ENCODE measurements at places on chromosomes 5 and 9.
A peak's percentile ranks its signal among the peaks of the same experiment; 100 is the strongest.

GRCh38 chr5:141889282-141889871, 11.2 kb upstream of the PCDH1 start:
- DNase-seq: no peak

GRCh38 chr9:19481971-19482404, 73.2 kb downstream of the ACER2 start:
- no peak for DNase-seq

GRCh38 chr9:116958881-116959280, 271.8 kb downstream of the TRIM32 start:
- no peak for DNase-seq

DNA sequence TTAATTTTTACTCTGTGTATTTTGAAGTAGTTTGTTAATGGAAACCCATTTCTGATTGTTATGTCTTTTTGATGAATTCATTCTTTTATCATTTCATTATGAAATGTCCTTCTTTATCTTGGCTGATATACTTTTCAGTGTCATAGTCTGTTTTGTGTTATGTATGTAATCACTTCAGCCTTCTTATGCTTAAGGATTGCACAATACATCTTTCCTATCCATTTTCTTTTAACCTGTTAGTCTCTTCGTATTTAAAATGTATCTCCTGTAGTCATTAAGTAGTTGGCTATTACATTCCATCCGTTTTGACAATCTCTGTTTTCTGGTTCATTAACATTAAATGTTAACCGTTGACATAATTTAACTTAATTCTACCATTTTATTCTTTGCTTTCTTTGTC, 344.6 kb upstream of the CTNND2 start:
- DNase-seq: no peak

- DNase-seq: no peak
Measured at GRCh38 chr5:156476678-156477077, 149.7 kb downstream of the SGCD start.

- peak; percentile 24 for DNase-seq
Measured at GRCh38 chr5:58107704-58108103, 352.2 kb downstream of the PLK2 start.

GRCh38 chr9:136903041-136903554, 16.8 kb downstream of the TRAF2 start:
- DNase-seq: no peak

DNA sequence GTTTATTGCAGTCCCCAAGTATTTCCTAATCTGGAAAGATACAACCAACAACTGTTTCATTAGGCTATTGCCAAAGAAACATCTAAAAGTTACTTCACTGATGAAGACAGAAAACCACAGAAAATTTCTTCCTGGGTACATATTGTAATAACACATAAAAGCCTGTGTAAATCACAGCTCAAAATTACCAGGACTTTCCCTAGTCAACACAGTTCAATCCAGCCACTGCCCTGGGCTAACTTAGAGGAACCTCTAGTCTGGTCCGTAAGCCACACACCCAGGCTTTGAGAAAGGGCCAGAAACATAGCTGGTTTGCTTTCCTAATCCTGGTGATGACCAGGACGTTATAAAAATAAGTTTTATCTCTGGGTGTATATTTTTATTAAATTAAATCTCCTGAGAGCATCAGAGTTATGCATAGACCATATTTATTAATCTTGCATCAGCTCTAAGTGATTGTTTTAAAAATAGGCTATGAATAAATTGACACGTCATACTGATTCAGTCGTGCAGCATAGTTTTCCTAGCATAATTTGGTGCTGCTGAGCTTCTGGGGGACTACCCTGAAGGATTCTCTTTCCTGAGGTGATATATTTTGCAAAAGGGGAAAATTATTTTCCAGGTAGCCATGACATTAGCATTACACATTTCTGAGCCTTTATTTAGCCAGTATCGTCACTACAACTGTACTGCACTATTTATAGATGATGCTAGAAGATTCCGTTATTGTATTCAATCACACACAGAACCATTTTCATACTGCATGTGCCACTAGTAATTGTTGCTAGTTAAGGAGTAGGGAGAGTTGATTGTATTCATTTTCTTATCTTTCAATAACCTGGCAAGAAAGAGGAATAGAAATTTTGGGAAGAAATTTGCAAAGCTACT, 12.6 kb upstream of the MUSK start:
- peak; percentile 61 for DNase-seq

DNA sequence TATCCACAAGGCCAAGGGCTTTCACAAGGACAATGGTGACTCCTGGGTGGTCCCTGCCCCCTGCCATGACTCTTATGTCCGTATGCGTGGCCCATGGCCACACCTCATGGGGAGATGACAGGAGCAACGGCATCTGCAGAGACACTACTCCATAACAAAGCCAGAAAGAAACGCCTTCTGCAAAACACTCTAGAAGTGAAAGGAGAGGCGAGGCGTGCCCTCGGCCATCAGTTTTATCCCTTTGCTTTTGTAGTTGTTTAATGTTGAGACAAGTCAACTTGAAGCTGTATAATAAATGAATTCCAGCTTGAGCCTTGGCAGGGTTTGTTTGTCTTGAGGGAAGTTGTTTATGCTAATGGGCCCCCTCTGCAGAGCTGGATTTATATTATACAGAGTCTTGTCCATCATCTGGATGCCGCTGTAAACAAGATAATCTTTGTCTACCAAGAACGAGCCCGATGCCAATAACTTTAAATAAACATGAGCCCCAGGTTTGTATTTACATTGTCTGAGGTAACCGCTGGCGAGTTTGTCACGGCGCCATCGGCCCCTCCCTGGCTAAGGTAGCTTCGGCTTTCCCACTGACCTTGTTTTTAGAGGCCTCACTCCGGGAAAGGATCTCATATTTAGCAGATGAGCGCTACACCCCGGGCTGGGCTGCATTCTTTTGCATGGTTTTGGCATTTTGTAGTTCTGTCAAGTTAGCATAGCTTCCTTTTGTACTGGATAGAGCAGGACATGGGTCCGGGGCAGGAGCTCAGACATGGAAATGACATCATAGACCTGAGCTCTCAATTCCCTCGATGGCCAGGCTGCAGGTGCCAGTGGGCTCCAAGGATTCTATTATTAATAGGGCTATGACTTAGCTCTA, 165.3 kb downstream of the ERCC6L2 start:
- DNase-seq: no peak

- no peak for DNase-seq
Measured at GRCh38 chr5:121711416-121711815, 140.3 kb upstream of the FTMT start.

DNA sequence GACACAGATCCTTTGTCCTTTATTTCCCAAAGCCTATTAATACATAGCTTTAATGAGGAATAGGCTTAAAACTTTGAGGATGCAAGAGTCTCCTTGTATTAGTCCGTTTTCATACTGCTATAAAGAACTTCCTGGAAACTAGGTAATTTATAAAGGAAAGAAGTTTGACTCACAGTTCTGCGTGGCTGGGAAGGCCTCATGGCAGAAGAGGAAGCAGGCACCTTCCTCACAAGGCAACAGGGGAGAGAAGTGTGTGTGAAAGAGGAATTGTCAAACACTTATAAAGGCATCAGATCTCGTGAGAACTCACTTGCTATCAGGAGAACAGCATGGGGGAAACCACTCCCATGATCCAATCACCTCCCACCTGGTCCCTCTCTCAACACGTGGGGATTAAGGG, 5.4 kb upstream of the CLK4 start:
- DNase-seq: no peak

- DNase-seq: peak; percentile 66
Measured at GRCh38 chr5:124056991-124057723, 545.2 kb downstream of the CSNK1G3 start.

GRCh38 chr5:123131551-123132204, 42.6 kb downstream of the PRDM6 start:
- no peak for DNase-seq

DNA sequence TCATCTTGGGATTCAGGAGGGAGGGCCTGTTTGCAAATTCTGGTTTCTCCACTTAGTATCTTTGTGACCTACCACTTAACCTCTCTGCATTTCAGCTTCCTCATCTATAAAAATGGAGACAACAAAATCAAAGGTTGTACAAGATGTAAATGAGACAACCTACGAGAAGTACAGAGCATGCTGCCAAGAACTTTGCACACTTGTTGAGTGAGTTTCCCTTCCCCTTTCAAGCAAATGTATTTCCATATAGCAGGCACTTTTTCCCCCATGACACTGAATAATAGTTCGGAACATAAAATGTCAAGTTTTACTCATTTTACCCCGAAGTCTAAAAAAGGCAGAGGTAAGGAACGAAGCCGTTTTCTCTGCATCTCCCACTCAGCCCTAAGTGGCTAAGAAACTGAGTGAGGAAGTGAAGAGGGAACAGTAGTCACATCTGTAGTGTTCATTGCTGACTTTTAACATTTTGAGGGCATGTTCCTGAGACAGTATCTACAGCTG, 159.0 kb downstream of the TLE1 start:
- DNase-seq: no peak
